ENCODE measurements at places on chromosomes 4 and X.

DNA sequence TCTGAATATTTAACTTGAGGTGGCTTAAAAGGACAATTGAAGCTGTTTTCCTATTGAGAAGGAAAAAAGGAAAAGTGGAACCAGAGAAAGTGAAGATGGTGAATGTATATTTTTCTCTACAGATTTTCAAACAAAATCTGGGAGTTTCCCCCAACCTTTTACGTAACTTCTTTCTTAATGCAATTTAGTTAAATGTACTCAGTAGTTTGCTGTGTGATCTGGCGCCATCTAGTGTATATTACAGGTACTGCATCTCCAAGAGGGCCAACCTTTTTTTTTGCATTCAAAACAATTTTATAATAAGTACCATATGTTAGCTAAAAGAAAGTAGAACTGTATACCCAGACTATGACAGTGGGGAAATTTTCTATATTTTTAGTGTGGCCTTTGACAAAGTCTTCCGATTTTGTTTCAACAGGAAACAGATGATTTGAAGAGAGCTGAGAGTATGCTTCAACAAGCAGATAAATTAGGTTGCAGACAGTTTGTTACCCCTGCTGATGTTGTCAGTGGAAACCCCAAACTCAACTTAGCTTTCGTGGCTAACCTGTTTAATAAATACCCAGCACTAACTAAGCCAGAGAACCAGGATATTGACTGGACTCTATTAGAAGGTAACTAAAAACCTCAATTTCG, 82.0 kb downstream of the PLS3 start:
- no peak for DNase-seq

- DNase-seq: no peak
Measured at GRCh38 chrX:118156254-118156952, 39.8 kb upstream of the KLHL13 start.

GRCh38 chrX:120726294-120726693, 96.4 kb upstream of the C1GALT1C1 start:
- no peak for DNase-seq

GRCh38 chrX:134388161-134389109, 71.5 kb upstream of the HPRT1 start:
- DNase-seq: no peak

- no peak for DNase-seq
Measured at GRCh38 chrX:121356139-121356849, 308.9 kb downstream of the GLUD2 start.

- no peak for DNase-seq
Measured at GRCh38 chr4:154506253-154506652, 14.7 kb upstream of the DCHS2 start.

DNA sequence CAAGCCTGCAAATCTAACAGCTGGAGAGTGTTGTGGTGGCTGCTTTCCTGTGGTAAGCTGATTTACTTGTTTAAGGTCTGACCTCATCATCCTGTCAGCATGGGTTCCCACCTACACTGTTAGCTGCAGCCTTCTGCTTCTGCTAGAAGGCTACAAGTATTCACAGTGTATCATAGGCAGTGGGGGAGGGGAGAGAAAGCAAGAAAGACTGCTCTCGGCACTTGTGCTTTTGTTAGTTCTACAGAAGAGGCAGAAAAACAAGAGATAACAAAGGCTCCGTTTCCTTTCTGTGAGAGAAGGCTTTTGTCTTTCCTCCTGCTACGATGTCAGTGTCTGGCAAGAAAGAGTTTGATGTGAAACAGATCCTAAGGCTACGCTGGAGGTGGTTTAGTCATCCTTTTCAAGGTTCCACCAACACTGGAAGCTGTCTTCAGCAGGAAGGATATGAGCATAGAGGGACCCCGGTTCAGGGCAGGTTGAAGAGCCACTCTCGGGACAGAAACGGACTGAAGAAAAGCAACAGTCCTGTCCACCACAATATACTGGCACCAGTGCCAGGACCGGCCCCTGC, at the start of gene KLHL4:
TSS of gene KLHL4 (plus strand) at position 232 of the 571 bp plus-strand sequence. CDS start at position 324, 92 bp downstream.
- DNase-seq: peak; percentile 30

DNA sequence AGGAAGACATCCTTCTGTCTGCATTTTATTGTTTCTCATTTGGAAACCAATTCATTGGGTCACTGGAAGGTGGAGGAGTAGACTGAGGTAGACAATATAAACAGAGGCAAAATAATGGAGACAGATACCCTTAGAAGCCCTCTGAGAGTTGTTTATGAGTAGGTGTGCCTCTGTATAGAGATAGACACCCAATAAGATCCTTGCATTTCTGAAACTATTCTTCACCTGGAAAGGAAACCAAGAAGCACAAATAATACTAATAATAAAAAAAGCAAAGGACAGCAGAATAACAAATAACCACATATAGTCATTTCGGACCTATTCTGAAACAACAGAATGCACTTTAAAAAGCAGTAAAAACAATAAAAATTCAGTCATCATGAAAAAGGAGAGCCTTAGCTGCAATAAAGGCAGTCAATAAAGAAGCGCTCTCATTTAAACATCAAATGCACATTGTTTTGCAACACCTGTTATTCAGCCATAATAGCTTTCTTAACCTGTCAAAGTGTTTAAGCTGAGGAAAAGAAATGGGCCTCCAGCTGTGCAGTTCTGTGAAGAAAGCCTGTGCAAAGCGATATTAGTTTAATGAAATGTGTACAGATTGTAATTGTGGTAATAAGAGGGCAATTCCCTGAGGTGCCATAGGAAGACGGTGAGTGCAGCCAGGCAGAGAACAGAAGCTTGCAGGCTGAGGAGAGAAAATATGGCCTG, 904.2 kb downstream of the STPG2 start:
- no peak for DNase-seq

DNA sequence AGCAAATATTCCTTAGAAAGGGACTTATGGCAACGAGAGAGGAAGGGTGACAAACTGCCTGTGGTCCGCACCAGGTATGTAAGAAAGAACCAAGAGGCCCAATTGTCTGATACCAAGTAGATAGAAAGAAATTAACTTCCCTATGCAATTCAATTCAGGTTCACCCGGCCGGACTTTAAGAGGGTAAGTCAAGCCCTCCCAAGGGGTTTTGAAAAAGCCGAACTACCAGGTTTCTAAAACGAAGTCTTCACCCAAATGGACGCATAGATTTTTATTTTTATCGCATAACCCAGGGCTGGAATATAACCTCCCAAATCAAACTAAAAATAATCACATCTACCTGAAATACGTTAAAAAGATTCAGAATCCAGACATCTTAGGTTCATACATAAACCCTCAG, 1.6 kb upstream of the MAB21L2 start:
- DNase-seq: no peak

- no peak for DNase-seq
Measured at GRCh38 chr4:54384563-54384962, 155.5 kb downstream of the PDGFRA start.

DNA sequence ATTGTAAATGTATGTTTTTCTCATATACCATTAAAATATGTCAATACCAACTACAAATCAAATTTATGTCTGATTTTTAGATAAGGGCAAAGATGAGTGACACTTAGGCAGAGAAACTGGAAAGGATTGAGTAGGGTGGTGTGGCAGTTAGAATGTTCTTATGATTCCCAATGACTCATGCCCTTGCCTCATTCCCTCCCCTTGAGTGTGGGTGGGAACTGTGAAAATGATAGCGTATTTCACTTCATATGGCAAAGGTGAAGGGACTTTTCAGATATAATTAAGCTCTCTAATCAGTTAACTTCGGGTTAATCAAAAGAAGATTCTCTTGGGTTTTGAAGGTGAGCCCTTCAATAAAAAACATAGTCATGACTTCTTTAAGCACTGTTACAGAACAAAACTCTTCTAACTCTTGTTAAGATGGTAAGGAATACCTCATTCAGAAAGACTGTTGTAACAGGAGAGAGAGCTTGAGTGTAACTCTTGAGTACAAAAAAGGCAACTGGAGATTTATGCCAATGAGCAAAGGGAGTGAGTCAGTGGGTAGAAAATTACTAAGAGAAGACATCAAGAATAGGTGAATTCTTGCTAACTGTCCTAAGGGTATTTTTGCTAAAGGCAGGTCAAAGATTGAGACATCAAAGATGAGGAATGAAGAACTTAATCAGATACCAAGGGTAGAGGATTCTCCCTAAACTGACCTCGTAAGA, 329.5 kb downstream of the KCTD8 start:
- no peak for DNase-seq

DNA sequence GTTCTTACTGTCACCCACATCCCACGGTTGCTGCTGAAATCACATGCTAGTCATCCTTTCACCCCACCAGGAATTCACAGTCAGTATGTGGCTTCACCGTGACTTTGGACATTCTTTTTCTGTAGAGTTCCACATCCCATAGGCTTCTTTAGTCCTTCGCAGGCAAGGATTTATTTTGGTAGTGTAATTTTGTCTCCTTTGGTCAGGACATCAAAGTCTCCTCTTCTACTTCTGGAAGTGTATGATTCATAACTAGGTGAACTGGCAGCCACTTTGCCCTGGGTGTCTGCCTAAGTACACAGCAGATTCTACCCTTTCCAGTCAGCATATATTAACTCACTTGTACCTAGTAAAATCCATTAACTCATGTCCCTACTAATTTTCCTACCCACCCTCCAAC, 38.3 kb upstream of the MMAA start:
- DNase-seq: no peak

GRCh38 chr4:93791570-93792195, 36.9 kb upstream of the ATOH1 start:
- DNase-seq: no peak

- DNase-seq: no peak
Measured at GRCh38 chr4:102388611-102389010, 43.3 kb upstream of the SLC39A8 start.

DNA sequence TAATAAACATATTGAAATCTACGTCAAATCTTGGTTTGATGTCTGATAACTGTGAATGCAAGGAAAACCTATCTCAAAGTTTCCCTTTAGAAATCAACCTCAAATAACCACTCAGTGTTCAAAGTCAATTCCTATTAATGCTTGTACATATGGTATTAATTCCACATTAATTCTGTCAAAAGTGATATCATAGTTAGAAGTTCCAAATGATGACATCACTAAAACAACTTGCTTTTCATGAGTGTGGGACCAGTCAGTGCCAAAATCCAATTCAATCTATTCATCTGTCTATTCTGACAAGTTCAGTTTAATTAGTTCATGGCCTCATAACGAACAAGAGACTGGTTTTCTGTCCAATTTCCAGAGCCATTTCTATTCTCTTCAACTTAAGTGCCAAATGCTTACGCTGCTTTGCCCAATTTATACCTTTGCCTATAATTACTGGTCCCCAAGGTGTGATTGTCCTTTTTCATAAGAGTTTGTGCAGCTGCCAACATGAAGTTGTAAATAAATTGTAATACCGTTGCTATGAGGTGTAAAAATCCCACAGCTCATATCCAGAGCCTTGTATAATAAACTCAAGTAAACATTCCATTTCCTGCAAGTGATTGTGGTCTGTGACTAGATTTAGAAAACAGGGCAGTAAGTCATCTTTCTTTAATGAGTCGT, 476.2 kb downstream of the RAB28 start:
- no peak for DNase-seq

DNA sequence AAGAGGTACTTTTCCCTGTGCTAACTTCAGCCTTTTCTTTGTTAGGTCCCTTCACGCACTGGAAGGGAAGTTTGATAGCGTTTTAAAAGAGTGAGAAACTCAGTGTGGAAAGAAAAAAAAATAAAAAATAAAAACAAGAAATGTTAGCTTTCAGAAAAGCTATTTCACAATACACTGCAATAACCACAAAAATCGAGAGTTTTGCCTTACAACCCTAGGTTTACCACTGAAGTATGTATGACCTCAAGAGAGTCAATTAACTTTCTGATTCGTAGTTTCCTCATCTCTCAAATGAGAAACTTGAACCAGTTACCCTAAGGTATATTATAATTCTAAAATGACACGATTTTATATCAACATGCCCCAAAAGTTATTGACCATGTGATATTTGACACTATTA, 93.9 kb upstream of the JADE1 start:
- no peak for DNase-seq

- no peak for DNase-seq
Measured at GRCh38 chrX:149074398-149074797, 430.7 kb downstream of the IDS start.

GRCh38 chrX:13791559-13791958, 25.3 kb downstream of the GPM6B start:
- no peak for DNase-seq

DNA sequence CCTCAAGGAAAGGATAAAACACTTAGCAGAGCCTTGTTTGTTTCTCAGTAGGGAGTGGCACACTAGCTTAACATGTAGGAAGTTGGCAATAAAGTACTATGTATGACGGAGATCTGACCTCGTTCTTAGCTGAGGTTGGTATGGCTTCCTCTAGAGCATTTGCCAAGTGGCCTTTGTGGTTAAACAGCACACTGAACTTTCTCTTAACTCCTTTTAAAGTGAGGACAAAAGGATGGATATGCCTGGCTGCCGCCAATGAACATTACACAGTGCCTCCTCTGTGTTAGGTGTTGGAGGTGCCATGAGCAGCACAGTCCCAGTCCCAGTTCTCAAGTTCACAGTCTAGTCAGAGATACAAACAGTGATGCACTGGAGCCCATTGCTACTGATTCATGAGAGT, 54.4 kb downstream of the VGLL1 start:
- no peak for DNase-seq

- no peak for DNase-seq
Measured at GRCh38 chr4:78031417-78031950, 25.6 kb upstream of the FRAS1 start.

DNA sequence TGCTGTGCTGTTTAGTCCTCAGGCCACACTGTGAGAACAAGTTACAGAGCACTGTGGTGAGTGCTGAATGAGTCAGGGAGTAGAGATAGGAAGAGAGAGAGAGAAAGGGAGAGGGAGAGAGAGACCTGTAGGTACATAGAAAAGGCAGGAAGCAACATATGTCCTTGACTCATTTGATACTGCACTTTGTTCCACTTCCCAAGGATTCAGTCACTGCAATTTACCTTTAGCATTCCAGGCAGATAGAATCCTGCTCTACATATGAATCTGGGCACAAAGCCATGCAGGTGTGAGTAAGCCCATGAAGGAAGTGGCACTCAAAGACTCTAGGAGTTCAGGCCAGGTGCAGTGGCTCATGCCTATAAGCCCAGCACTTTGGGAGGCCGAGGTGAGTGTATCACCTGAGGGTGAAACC, 1.0 kb upstream of the DAPP1 start:
- no peak for DNase-seq

GRCh38 chr4:165915215-165915614, 42.2 kb downstream of the TLL1 start:
- DNase-seq: no peak

GRCh38 chr4:94158883-94159282, 48.8 kb upstream of the SMARCAD1 start:
- no peak for DNase-seq

GRCh38 chr4:168633064-168633463, 136.2 kb downstream of the PALLD start:
- DNase-seq: no peak

GRCh38 chrX:100600758-100601157, 16.0 kb downstream of the TNMD start:
- no peak for DNase-seq

DNA sequence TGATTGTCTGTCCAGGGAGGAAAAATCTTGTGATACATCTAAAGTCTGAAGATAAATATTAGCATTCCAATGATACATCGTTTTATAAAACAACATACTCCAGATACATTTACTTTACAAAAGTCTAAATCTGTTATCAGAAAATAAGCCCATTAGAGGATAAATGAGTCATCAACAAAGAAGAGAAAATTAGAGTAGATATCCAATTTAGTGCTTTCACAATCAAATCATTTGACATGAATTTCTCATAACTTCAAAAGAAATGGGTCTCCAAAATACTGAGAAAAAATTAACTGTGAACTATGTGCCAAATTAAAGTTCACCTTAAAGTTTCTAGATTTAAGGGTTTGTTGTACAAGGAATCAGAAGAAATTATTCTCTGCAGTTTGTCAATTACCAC, 213.8 kb downstream of the ANK2 start:
- no peak for DNase-seq

- DNase-seq: no peak
Measured at GRCh38 chr4:24219209-24219608, 329.4 kb upstream of the PPARGC1A start.

Data from C1 segment of cervical spinal cord (tissue), 14 donors.